ENCODE measurements at places on chromosomes 4 and X.

DNA sequence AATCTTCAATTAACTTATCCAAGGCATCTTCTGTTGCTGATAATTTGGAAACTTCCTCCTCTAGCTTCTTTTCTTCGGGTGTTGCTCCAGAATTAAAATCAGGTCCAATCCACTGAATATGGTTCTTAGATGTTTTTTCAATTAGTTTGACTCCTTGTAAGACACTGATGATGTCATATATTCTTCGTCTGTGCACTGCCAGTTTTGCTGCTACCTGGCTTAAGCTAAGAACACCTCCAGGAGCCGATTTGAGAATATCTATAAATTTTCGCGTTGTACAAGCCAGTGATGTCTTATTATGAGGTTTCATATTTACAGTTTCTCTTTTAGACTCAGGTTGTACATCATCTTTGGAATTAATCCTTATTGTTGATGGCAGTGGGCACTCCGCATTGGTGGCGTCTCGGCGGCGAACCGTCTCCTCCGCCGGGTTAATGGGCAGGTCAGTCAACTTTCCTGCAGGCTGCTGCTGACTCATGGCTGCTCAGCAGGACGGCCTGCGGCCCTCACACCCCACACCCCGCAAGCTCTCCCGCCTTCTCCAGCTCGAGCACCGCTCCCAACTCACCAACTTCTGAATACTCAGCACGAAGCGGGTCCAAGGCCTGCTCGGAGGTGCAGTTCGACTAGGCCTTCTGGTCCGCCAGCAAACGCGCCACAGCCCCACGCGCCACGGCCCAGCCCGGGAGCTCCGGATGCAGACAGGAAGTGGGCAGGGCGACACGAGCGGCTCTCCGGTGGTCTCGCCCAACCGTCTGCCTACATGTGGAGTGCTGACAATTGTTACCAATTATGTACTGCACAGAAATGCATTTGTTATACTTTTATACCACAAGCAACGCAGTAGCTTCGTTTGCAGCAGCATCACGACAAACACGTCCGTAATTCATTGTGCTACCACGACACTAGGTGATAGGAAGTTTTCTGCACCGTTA, 49.2 kb upstream of the FHL1 start:
- DNase-seq = no peak

DNA sequence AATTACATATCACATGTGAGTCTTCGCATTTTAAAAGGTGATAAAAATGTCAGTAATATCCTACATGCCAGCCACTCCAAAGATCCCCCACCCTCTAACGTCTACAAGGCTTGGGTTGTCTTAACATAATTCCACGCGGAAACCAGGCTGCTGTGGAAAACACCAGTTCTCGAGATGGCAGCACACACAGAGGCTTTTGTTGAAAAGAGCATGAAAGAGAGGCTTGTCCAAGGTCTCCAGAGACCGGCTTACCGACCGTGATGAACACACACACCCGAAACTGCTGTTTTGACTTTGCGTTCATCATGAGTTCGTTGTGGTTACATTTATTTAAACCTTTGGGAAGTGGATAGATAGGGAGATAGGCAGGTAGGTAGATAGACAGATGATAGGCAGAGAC, 87.9 kb downstream of the CRLF2 start:
- DNase-seq = peak; percentile 53

DNA sequence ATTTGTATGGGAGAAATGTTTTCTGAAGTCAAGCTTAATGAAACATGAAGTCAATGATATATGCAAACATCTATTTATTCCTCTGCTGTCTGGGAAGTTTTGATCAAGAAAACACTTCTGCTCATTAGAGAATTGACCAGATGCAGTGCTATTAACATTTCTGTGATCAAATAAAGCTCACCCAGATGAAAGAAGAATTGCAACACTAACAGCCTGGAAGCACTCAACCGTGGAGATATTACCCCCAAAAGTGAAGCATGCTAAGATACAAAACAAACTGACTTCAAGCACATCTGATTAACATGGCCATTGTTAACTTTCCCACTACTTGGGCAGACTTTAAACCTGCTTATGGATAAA, 73.7 kb upstream of the GUCY1A1 start:
- DNase-seq = no peak

DNA sequence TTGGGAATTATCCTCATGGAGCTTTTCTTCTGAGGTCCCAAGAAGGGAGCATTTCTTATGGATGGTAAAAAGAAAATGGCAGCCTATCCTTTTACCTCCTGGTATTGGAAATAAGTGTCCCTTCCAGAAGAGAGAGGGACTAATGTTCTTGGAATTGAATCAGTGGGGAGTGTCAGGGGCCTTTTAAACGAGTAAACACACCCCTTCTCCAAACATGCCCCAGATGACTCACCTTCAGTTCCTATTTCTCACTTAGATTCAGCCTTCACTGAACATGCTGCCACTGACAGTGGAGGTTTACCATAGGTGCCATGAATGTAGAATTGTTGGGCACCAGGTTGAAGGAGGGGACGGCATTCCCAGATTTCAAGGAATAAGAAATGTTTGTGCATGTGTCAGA, 19.0 kb downstream of the MAGEC2 start:
- peak; percentile 0 for DNase-seq

GRCh38 chr4:114911111-114911510, 202.3 kb downstream of the NDST4 start:
- no peak for DNase-seq

DNA sequence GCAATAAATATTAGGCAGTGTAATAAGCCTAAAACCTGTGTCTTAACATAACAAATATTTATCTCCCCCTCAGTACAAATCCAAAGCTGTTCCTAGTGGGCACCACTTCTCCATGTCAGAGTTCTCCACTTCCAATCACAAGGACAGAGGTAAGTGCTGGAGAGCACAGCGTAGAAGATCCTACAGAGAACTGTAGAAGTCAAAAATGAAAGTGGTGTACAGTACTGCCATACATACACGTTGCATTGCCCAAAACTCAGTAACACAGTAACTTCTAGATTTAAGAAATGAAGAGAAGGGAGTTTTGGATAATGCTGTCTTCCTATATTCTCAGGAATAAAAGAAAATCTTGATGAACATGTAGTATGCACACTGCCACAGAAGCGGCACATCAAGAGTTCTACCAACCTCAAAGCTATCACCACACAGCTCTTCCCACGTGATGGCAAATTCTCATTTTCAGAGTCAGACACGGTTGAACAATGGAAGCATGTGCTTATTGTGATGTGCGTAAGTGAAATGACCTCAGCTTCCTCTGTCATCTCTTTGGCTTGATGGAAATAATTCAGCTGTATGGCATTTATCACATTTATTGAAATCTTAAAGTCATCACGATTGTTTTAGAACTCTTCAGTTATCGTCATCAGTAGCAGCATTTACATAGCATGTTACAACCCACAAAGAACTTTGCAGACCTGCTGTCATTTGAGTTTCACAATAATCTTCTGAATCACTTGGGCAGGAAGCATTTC, 27.1 kb upstream of the SPANXN4 start:
- no peak for DNase-seq

GRCh38 chr4:53150631-53151488, 215.0 kb downstream of the SCFD2 start:
- DNase-seq = peak; percentile 14

GRCh38 chr4:184168406-184169019, 49.2 kb downstream of the ENPP6 start:
- peak; percentile 64 for DNase-seq
